Left lobe of liver (tissue), 2 donors: ENCODE measurements at places on chromosomes 5 and 9. TPM values are rescaled to one million over a fixed set of nuclear protein-coding genes. Genes with fewer than 3 reads are reported as not detected.

The STPG3 gene
- not detected for total RNA-seq

The WDR38 gene
- total RNA-seq, result not detected

The PCDHGC5 gene
- 0.40 TPM for total RNA-seq

The JAK2 gene
- 3.9 TPM for total RNA-seq

The PRDM9 gene
- 0.08 TPM for total RNA-seq

The CRHBP gene
- 26.4 TPM for total RNA-seq

The MLANA gene
- total RNA-seq, result not detected

The SPINK7 gene
- not detected for total RNA-seq

The ZNF658 gene
- total RNA-seq, result 3.3 TPM

GRCh38 chr5:68330574-68330973, 115.0 kb downstream of the PIK3R1 start:
- DNase-seq, result no peak

DNA sequence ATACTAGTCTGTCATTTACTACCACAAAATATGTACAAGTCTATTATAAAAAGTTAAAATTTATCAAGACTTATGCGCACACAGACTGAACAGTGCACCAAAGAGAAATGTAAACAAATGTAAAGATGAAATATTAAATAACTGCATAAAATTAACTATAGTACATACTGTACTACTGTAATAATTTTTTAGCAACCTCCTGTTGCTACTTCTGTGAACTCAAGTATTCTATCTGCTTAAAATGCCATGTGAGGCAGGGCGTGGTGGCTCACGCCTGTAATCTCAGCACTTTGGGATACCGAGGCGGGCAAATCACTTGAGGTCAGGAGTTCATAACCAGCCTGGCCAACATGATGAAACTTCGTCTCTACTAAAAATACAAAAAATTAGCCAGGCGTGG, 13.8 kb upstream of the ISOC1 start:
- no peak for DNase-seq

GRCh38 chr9:80094176-80094771, 522.5 kb downstream of the TLE4 start:
- no peak for DNase-seq

GRCh38 chr9:37739222-37739621, 14.4 kb upstream of the TRMT10B start:
- DNase-seq, result no peak

DNA sequence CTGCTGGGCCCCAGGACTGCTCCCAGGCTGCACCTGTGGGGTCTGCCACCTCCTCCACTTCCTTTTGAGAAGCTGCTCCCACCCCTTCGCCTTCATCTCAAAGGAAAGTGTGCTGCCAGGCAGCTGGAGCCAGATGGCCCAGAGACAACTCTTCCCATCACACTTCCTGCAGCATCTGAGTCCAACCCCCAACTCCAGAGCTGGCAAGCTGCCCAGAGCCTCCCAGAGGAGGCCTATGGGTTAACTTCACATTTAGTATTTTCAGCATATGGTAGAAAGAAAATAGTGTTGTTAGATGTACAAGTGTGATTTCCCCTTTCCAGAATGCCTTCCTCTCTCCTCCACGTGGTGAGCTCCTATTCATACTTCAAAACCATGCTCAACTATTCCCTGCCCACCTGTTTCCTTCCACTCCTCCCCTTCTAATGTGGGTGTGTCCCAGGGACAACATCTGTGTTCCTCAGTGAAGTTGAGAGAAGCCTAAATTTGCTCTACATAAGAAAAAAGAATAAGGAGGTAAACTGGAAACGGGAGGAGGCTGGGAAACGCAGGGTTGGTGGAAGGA, 38.6 kb upstream of the KCNMB1 start:
- DNase-seq, result no peak

- no peak for DNase-seq
Measured at GRCh38 chr5:64301566-64301965, 135.9 kb downstream of the RNF180 start.

DNA sequence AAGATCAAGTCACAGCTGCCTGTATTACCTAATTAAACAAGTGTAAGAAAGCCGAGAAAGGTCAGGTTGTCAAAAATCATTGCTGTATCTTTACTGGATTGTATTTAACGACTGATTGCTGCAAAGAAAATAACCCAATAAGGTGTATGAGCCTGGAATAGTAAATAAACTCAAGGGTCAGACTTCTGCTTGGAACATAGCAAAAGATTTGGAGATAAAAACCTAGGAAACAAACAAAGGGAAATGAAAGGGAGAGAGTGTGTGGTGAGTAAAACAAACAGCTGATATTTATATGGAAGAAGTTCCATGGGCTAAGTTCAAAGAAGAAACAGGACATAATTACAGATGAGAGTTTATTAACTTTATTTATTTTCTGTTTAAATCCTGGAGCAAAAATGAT, 354.0 kb downstream of the TLR4 start:
- DNase-seq, result no peak

- DNase-seq, result no peak
Measured at GRCh38 chr9:69526699-69527098, 145.5 kb downstream of the APBA1 start.

GRCh38 chr5:137260820-137261695, 238.1 kb downstream of the SPOCK1 start:
- no peak for DNase-seq

GRCh38 chr9:8287501-8287900, 487.9 kb upstream of the DMAC1 start:
- DNase-seq, result no peak

GRCh38 chr9:118522093-118523028, 818.2 kb downstream of the TLR4 start:
- no peak for DNase-seq

DNA sequence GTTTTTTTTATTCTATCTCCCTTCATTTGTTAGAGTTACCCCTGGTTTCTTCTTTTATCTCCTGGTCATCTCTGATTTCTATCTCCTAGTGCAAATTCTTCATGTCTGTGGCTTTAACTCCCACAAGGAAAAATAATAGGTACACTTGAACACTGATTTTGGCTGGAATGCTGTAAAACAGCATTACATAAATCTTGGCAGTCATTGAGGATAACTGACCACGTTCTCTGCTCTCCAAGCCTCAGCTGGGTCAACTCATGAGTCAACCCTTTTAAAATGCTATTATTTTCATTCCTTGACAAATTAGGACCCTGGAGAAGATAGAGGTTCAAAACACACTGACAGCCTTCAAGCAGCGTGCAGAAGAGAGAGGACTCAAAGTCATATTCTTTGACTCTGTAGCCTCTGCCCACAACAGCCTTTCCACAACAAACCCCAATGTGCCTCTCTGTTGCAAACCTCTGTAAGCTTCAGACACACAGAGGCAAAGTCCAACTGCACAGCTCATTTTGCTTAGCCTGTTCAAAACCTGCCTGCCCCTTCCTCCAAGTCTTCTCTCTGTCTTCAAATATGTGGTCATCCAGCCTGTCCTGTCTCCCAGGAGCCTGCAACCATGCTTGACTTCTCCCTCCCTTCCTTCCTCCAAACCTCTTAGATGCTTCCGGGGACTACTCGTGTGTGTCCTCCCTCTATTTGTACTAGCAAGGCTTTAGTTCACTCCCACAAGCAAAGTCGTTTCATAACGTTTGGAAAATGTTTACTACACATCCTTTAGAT, 398.4 kb downstream of the MED10 start:
- DNase-seq, result no peak

DNA sequence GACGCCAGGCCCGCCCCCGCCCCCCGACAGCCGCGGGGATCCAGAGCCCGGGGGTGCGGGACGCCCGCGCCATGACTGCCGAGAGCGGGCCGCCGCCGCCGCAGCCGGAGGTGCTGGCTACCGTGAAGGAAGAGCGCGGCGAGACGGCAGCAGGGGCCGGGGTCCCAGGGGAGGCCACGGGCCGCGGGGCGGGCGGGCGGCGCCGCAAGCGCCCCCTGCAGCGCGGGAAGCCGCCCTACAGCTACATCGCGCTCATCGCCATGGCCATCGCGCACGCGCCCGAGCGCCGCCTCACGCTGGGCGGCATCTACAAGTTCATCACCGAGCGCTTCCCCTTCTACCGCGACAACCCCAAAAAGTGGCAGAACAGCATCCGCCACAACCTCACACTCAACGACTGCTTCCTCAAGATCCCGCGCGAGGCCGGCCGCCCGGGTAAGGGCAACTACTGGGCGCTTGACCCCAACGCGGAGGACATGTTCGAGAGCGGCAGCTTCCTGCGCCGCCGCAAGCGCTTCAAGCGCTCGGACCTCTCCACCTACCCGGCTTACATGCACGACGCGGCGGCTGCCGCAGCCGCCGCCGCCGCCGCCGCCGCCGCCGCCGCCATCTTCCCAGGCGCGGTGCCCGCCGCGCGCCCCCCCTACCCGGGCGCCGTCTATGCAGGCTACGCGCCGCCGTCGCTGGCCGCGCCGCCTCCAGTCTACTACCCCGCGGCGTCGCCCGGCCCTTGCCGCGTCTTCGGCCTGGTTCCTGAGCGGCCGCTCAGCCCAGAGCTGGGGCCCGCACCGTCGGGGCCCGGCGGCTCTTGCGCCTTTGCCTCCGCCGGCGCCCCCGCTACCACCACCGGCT, 1.0 kb downstream of the FOXE1 start:
- no peak for DNase-seq

GRCh38 chr5:43421450-43422133, 9.4 kb upstream of the CCL28 start:
- no peak for DNase-seq

DNA sequence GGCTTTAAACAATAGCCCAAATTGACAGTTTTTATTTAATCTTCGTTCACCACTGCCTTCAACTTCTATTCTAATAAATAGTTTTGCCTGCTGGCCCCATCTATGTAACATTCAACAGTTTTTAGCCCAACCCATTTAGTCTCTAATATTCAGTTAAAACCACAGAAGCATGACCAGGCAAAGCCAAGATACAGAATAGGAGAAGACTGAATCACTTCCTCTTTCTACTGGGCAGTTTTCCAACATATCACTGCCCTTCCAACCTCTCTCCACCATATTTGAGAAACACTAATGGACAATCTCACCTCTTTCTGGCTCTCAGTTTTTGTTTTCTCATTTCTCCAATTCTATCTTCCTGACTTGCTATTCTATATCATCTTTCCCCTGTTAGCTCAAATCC, 352.9 kb downstream of the DNAH5 start:
- DNase-seq, result no peak

DNA sequence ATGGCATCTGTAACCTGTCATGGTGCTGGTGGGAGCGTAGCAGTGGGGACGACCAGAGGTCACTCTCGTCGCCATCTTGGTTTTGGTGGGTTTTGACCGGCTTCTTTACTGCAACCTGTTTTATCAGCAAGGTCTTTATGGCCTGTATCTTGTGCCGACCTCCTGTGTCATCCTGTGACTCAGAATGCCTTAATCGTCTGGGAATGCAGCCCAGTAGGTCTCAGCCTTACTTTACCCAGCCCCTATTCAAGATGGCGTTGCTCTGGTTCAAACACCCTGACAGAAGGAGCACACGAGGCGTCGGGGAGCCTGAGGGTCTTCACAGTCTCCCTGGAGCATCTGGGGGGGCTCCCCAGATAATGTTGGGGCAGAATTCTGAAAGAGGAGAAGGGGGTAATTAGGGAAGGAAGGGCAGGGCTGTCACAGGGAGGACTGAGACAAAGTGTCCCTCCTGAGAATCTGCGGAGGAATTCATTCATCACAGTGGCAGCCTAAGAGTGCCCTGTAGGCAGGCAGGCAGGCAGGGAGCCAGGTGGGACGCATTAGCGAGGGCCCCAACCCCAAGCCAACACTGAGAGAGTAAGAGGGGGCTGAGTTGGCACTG, 21.3 kb upstream of the NCS1 start:
- no peak for DNase-seq

DNA sequence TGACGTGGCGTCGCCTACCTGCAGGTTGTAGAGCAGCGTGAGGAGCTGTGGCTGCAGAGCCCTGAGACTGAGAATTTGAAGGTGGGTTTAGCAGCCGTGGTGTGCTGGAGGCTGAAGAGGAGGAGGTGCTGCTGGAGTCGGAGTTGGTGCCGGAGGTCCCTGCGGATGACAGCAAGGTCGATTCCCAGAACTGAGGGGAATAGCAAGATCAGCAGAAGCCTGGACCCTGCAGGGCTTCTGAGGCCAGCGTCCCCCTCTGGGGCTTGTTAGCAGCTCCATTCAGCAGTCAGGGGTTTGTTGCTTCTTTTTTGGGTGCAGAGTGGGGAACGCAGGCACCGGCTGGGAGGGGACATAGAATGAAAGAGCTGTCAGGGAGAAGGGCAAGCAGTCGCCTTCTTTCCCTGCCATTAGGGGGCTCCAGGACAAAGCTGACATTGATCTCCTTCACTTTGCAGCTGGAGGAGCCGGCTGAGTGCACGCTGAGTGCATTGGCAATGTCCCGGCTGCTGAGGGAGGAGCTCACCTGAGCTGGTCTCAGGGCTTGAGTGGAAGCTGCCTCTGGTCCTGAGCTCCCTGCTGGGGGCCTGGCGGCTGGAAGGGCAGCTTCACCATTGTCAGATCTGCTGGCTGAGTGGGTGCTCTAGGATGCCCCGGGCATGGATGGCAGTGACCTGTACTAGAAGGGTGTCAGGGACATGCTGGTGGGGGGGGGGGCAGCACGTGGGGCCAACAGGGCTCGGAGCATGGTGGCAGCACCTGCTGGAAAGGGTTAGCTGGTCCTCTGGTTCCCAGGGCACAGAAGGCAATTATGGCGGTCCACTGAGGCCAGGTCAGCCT, 20.8 kb downstream of the OBP2B start:
- no peak for DNase-seq
